Glutamatergic neuron (in vitro differentiated cells): ENCODE measurements at places on chromosomes 2 and 18. TPM values are rescaled to one million over a fixed set of nuclear protein-coding genes. Genes with fewer than 3 reads are reported as not detected.

DNA sequence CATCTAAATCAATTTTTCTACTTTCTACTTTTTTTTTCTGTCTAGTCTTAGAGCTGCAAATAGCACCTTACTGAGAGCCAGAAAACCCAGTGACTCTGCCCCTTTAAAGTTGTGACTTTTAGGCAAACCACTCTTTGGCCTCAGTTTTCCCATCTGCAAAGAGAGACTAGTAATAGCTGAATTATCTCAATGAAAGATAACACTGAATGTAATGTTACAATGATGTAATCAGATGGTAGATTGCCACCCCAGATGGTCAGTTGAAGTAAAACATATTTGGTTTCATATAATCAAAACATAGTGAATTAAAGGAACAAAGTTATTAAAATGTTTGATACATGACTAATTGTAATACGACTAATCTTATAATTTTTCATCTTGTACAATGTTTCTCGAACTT lies 5.0 kb upstream of the APCDD1 start:
- no peak for DNase-seq

GRCh38 chr2:214469728-214470127 lies 58.9 kb downstream of the VWC2L start:
- DNase-seq = no peak

GRCh38 chr18:56945171-56946083 lies 201.5 kb upstream of the BOD1L2 start:
- no peak for DNase-seq

- no peak for DNase-seq
Measured at GRCh38 chr2:206480161-206480560, 36.8 kb downstream of the ADAM23 start.

GRCh38 chr2:179825494-179825893 lies 35.9 kb downstream of the ZNF385B start:
- DNase-seq = no peak

- DNase-seq = no peak
Measured at GRCh38 chr2:20669562-20670314, 2.8 kb downstream of the GDF7 start.

DNA sequence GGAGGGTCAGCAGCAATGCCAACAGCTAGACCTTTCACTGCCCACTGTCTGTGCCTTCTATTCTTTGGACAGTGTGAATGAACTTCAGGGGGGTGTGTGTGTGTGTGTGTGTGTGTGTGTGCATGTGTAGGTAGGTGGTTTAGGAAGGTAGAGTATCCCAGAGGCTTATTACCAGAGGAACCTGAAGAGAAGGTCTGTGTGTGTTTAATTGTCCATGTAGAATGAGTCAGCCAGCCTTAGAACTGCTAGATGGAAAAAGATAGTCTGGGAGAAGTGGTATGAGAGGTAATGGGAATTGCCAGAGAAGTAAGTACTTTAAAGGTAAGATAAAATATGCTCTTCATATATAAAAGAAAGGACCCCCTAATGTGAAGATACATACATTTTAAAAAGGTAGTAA lies 522.2 kb downstream of the PIK3C3 start:
- DNase-seq = no peak

Gene DUSP2
- total RNA-seq = 0.34 TPM
